GF-D8 (cell line): ENCODE measurements at places on chromosomes 6 and 20.

DNA sequence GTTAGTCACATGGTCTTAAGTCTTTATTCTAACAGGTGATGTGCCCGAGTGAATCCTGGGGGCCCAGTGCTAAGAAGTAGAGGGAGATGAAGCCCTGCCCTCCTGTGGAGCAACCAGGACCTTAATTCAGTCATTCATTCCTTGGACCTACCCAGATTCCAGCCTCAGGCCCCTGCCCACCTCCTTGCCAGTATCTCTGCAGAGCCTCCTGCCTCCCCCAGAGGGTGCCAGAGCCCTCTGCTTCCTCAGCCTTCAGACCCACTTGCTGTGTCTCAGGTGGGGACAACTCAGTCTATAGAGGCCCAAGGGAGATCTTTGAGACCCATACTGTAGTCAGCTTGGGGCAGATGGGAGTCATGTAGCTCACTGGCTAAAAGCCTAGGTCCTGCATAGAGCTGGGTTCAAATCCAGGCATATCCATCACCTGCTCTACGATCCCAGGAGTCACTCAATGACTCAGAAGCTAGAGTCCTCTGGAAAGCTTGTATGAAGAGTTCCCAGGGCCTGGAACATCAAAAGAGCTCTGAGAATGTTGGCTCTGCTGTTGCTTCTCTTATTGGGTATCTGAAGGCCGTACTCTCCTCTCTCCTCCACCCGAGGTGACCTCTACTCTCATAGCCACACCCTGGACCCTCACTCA lies 3.9 kb upstream of the SIGLEC1 start:
- DNase-seq, result no peak

DNA sequence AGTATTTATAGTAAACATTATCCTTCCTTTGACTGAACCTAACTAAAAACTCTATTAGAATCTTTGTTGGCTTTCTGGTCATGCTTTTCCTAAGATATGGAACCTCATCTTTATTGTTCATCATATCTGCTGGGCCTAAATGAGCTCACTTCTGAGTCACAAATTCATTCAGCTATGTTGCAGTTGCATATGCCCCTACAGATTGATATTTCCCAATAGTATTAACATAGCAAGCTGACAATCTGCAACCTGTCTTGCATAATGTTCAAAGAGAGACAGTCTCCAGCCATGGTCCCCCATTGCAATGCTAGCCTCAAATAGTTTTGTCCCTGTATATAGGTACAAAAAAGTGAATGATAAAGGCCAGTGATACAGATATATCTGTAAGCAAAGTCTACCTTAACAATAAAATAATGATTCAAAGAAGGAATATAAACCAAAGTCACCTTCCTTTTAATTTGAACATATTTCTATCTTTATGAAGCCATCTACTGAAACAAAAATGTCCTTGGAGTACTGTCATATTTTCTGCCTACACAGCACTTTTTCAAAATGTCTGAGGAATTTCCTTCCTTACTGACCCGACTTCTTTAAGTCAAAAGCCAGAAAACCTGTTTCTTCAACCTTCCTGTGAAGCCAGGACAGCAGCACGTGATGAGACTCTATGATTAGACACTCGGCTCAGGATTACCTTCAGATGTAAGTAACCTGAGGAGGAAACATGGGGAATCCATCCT lies 140.7 kb downstream of the UBE3D start:
- no peak for DNase-seq

DNA sequence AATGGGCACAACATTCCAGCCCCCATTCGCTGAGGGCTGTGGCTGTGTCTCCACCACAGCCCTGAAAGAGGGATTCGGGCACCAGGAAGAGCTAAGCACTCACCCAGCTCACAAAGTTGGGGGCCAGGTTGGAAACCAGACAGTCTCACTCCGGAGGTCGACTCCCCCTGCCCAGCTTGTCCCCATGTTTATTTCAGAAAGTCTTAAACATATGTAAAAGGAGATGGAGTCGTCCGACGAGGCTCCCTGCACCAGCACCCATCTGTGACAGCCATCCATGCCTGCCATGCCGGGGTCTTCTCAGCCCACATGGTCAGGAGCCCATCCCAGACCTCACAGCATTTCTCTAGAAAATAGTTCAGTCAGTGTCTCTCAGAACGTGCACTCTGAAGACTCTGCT lies 63.6 kb upstream of the STX16 start:
- no peak for DNase-seq

GRCh38 chr6:140561701-140562100 lies 1187.3 kb upstream of the CITED2 start:
- DNase-seq, result no peak

- no peak for DNase-seq
Measured at GRCh38 chr6:130069485-130069884, 51.1 kb downstream of the L3MBTL3 start.

DNA sequence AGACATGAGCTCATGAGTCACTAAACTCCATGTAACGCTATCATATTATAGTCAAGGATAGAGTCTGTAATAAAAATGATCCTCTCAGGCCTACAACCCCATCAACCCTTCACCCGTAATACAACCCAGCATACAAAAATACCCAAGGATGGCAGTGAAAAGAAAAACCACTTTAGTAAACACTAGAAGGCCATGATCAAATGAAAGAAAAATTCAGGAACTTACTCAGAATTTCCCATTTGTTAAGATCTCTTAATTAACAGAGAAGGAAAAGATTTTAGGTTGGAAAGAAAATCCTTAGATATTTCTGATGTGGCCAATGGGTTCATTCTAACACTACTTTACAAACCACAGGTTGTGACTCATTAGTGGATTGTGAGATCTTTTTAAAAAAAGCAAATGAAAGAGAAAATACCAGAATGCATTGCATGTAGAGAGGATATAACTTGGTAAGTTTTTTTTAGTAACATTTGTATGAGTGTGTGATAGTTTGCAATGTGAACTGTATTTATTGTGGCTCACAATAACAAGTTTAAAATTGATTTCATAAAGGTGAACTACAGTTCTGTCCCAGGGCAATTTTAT lies 8.0 kb upstream of the UBE2J1 start:
- DNase-seq, result no peak

GRCh38 chr20:51425347-51426106 lies 117.0 kb downstream of the NFATC2 start:
- DNase-seq, result no peak

DNA sequence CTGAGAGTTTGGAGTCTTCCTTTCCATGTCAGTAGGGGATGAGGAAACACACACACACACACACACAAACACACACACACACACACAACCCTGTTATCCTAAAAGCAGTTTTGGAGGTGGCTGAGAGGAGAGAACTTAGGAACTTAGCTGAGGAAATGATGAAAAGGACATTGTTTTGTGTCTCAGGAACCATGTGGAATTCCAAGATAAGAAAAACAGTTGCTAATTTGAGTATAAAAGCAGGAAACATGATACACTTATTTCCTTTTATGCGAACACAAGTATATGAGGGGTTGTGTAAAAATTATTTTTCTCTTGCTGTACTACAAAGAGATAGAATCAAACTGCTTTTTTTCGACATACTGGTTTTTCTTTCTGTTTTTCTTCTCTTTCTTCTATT lies at the start of gene MYCT1:
TSS of gene MYCT1 (plus strand) at position 264 of the 400 bp plus-strand sequence. CDS start at position 270, 6 bp downstream.
- DNase-seq, result no peak

GRCh38 chr20:47237715-47238114 lies 118.8 kb downstream of the ZMYND8 start:
- DNase-seq, result no peak

DNA sequence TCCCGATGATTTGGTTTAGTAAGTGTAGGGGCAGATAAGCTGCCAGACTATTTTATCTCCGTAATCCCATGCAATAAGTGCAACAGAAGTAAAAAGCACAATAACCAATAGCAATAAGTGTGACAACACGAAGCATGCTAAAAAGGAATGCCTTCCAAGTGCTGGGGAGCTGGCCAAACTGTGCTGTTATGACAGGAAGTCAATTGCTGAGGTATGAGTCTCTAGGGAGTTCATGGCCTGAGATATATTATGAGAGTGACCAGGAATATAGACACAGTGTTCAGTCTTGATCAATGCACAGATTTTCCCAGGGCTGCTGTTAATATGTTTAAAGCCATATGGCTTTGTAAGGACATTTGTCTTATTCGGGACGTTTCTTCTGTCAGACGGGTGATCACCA lies 10.5 kb upstream of the ANGPT4 start:
- no peak for DNase-seq

DNA sequence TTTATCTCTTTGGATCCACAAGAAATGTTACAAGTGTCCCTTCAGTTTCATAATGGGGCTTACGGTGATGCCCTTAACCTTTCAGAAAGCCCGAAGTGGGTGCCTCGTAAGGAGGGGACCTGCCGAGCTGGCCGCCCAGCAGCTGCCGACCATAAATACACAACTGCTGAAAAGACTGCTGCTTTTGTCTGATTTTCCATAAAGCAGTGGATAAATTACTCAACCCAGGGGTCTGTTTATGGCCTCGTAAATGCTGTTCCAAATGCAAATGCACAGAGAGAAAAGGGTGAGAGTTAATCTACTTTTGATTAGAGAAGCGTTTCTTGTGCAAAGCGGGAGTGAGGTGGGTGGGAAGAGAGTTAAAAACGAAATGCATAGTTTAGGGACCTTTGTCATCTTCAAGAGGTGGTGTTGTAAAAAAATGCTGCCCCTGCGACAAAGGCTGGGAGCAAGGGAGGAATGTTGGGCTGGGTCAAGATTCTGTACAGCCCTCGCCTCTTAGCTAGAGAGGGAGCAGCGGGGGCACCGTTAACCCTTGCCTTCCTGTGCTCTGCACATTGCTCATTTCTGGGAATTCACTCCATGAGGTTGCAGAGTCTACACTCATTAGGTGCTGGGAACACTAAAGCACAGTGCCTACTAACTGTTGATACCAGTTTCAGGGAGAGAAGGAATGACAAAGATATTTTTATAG lies 112.0 kb upstream of the MTHFD1L start:
- no peak for DNase-seq

DNA sequence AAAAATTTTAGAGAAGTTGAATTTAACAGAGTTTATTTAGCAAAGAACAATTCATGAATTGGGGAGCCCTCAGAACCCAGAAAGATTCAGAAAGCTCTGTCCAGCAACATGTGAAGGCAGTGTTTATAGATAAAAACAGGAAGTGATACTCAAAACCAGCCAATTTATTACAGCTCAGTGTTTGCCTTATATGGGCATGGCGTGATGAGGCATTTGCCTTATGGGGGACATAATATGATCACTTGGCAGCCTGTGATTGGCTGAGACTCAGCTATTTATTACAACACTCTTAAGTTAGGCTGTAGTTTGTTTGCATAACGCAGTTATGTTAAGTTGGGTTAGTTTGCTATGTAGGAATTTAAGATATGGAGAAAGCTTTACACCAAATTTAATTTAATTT lies 11.5 kb downstream of the HLA-DPA1 start:
- no peak for DNase-seq
